Femur (tissue), 1 donor: ENCODE measurements at places on chromosomes 1 and 21.
A peak's percentile ranks its signal among the peaks of the same experiment; 100 is the strongest.

DNA sequence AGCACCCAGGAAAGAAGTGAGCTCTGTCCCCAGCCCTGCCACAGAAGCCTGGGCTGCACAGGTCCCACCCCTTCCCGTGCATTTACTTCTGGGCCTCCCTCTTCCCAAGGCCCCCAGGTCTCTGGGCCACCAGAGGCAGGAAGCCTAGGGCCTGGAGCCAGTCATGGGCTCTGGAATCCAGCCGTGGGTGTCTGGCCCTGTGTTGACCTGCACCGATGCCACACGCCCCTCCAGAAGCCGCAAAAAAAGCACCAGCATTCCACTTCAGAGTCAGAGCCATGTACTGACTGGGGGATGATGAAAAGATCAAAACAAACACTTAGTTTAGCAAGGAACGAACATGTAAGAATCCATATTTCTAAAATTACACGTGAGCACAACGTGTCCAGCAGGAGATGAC lies 141.7 kb downstream of the NPHP4 start:
- DNase-seq, result no peak

DNA sequence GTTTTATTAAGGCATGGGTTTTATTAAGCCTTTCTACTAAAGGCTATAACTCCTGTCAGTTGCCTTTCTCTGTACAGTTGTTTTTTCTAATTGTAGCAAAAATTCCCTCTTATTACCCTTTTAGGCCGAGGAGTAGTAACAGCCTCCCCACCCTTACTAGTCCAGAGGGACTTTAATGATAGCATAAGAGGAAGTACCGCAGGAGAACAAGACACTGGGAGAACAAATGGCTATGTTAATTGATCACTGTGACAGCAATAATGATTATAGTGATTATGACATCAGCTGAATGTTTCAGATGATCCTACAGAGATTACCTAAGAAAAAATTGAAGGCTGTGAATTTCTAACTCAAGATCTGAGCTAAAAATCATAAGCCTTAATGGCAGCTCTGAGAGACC lies 383.0 kb upstream of the PTBP2 start:
- DNase-seq, result no peak

GRCh38 chr1:58059789-58060188 lies 486.7 kb downstream of the OMA1 start:
- no peak for DNase-seq

DNA sequence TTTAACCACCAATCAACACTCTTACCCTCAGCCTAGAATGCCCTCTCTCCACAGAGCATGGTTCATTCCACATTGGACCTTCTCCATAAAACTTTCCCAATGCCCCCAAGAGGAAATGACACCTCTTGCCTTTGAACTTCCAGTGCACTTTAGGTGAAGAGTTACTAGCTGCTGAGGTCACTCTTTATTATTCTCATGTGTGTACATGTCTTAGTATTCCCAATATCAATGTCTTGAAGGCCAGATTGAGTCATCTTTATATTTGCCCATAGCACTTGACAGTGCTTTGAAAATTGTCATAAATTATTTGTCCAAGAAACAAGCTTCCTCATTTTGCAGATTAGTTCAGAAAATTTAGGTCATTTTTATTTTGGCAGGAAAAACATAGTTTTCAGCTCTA lies 8.1 kb upstream of the DNASE2B start:
- DNase-seq, result no peak

DNA sequence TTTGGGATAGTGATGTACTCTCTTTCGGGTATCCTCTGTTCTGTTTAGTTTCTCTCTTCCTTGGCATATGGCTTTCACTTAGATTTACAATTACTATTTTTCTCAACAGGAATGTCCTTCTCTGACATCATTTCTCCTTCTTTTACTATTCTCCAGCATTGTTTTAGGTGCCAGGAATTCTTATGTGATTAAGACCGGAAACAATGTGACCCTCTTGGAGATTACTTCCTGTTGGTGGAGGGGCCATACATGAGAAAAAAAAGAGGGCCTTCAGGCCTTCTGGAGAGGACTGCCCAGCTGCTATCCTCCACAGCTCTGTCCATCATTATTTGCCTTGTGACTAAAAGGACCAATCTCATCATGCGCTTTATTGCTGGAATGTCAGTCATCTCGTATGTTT lies 50.4 kb upstream of the ADAMTS5 start:
- DNase-seq, result no peak

- no peak for DNase-seq
Measured at GRCh38 chr1:112006416-112007025, 17.1 kb upstream of the KCND3 start.

DNA sequence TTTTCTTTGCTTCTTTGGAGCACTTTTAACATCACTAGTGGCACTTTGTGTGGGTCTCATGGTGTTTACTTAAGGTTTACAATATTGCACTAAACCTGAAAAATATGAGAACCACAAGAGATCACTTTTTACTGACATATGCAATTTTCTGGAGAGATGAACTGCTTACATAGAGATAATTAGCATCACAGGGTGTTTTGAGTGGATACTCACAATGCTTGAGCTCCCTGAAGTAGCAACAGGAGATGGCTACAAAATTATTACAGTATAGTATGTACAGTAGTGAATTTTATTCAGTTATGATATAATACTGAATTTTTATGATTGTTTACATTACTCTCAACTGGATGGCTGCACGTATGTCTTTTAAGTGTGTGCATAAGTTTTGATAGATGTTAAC lies 22.6 kb downstream of the RPRD2 start:
- no peak for DNase-seq

DNA sequence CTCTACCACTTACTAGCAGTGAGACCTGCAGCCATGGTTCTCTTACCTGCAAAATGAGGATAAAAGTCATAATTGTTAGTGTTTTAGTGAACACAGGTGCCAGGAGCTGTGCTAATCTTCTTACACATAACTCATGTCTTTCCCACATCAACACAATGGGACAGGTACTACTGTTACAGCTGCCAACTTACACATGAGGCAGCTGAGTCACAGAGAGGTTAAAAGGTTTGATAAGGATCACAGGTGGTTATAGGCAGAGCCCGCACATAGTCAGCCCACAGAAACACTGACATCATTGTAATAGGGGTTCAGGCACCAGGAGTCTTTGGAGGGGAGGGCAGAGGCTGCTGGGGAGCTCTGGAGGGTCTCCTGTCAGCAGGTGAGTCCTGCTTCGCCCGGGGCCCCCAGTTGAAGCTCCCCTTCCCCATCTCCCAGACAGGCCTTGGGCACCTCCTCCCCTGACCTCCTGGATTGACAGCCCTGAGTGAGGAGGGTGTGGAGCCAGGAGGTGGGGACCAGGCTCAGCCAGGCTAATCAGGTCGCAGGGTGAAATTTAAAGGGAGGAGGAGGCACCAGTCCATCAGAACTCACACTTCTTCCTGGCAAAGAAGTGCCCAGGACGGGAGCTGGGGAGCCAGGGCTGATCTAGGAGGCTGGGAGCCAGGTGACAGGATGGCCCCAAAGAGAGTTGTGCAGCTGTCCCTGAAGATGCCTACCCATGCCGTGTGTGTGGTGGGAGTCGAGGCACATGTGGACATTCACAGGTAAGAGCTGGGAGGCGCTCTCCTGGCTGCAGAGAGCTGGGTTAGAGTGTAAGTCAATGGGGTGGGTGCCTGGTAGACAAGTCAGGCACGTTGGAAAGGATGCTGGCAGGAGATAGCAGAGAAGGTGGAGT lies at the start of gene PADI1:
PADI1 (plus strand) TSS at position 583 of the 895 bp plus-strand sequence; CDS start at position 673, 90 bp downstream.
- no peak for DNase-seq

- DNase-seq, result peak; percentile 15
Measured at GRCh38 chr1:238647877-238648276, 738.5 kb upstream of the CHRM3 start.
